ENCODE measurements at places on chromosomes 7 and 10.

DNA sequence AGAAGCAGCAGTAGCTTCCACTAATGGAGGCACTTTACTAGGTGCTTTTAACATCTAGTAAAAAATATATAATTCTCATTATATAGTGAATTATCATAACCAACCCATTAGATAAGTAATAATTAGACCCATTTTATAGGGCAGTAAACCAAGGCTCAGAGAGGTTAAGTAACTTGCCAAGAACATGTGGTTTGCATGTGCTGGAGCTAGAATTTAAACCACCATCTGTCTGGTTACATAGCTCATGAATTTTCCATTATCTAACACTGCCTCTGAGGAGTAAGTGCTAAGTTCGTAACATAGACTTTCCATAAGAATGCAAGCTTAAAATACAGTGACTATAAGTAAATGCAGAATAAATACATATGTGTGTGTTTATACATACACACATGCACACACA is 41.9 kb downstream of the CREB3L2 start:
- DNase-seq = no peak

DNA sequence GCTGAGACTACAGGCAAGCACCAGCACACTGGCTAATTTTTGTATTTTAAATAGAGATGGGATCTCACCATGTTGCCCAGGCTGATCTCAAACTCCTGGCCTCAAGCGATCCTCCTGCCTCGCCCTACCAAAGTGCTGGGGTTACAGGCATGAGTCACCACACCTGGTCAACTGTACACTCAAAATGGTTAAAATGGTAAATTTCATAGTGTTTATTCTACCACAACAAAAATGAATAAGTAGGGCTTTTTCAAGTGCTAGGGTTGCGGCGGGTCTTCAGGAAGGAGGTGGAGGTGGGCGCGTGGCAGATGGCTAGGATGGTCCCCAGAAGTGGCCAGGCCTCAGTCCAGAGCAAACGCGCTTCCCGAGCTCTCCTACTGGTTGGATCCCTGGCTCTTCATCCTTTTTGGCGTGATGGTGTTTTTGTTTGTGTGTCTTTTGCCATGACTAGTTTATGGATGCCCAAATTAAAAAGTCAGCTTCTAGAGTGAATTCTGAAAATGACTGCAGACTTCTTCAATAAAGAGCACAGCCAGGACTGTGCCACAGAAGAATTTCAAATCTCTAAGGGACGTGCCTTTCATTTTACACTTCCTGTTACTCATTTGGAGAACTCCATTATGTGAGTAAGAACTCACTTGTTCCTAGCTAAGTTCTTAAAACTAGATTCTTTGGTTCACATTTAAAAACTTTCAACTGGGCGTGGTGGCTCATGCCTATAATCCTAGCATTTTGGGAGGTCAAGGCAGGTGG is 73.9 kb downstream of the TMEM130 start:
- no peak for DNase-seq

DNA sequence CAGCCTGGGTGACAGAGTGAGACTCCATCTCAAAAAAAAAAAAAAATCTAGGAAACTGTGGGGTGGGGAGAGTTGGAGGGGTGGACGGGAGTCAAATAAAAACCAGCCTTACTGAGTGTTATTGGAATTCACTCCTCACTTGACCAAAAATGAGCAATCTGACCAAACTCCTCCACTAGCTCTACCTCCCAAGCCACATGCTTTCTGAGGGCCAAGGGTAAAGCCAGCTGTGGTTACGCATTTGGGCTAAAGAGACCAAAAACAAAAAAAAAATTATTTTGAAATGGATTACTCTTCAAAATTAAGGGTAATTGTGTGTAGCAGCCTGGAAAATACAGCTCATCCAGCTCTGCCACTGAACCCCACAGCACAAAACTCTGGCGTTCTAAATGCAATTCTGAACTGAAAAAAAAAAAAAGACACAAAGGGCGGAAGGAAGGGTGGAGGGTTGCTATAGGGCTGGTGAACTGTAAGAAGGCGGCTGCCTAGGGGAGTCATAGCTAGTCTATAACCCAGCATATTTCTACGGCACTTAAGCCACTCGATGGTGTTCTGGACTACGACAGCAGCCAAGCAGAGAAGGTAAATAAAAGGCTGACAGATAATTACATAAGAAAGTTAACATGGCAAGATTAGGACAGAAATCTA is 7.8 kb downstream of the ELMO1 start:
- DNase-seq = no peak

DNA sequence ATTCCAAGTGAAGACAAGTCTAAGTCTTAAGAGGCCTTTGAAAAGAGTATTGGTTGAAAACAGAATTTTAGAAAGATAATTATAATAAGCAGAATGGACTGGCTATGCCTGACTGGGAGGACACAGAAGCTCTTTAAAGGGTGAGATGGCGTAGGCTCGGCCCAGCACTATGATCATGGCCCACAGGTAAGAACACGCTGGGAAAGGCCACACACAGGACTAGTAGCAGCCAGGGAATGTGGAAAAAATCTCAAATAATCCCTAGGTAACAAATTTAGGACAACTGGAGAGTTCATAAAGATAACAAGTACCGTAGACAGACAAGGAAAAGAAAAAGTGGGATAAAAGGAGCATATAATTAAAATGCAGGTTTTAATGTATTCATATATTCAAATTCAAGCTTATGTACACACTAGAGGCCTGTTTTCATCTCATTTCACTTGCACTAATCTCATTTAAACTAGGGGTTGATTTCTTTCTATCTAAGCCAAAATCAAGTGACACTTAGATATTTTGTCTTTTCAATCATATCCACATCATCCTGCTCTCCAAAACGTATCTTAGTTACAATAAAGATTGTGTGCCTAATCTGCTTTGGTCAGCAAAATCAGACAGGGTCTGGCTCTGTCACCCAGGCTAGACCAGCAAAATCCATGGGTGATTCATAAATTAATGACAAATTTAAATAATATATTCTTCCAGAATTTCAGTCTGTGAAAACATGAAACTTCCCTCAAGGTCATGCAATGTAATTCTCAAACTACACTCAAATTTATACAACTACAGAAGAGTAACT is 53.0 kb downstream of the EZH2 start:
- DNase-seq = no peak

DNA sequence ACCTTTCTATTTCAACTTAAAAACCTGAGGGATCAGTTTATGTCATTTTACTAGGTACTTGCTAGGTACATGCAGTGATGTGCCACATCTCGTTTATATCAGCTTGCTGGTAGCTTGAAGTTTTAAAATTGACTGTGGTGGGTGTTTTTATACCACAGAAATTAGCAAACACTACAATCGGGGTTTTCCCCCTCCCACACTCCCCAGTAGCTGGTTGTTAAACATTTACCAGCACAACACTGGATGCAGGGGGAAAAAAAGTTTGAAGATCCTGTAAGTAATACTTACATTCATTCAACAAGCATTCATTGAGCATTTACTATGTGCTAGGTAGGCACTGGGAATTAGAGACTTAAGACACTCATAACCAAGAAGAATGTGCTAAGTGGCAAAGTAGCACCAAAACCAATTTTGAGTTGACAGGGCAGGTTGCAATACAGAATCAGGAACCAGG is 32.6 kb downstream of the USP6NL start:
- DNase-seq = no peak

DNA sequence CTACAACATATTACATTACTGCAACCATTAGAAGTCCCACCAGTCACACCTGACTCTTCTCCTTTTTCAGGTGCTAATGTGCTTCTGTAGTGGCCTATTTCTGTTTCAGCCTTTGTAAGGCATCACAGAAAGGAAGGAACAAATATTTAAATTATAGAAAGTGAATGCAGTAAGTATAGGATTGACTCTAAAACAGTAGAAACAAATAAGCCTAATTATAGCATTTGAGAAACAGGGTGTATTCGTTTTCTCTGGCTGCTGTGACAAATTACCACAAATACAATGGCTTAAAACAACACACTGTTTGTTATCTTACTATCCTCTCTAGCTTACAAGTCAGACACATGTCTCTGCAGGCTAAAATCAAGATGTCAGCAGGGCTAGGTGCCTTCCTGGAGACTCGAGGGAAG is 69.4 kb downstream of the CCSER2 start:
- DNase-seq = no peak

- DNase-seq = peak; percentile 37
These were observed 10.3 kb downstream of the PRF1 start for GRCh38 chr10:70592186-70592735.

DNA sequence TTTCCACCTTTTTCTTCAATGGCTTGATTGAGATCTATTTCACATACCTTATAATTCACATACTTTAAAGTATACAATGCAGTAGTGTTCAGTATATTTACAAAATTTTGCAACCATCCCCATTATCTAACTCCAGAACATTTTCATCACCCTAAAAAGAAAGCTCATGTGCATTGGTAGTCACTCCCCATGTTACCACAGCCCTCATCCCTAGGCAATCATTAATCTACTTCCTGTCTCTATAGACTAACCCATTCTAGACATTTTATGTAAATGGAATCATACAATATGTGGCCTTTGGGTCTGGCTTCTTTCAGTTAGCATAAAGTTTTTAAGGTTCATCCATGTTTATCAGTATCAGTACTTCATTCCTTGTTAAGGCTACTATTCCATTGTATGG is 214.2 kb downstream of the WDR11 start:
- DNase-seq = no peak

- no peak for DNase-seq
These were observed 165.2 kb upstream of the PPP2R2D start for GRCh38 chr10:131735577-131735976.

- no peak for DNase-seq
These were observed 126.5 kb downstream of the DOCK4 start for GRCh38 chr7:112079673-112080072.

DNA sequence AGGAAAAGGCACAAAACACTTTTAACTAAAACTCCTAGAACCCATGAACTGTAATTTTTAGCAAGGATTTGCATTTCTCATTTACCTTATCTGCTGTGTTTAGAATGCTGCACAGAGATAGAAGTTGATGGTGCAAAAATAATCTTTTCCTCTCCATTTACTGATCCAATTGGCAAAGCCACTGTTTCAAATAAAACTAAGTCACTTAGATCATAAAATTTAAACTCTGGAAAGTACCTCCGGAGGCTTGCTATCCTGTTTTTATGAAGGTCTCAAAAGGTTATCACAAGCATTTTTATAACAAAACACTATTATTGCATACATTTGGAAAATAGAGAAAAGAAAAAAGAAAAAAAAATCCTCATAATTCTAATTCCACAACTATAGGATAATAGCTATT is 7.6 kb downstream of the CPA2 start:
- no peak for DNase-seq

Data from activated CD8-positive, alpha-beta memory T cell treated with anti-CD3 and anti-CD28 coated beads, Interleukin-2, amount 50 U/mL, for 48 hours (primary cell).